ENCODE measurements at places on chromosomes 2 and 18.

DNA sequence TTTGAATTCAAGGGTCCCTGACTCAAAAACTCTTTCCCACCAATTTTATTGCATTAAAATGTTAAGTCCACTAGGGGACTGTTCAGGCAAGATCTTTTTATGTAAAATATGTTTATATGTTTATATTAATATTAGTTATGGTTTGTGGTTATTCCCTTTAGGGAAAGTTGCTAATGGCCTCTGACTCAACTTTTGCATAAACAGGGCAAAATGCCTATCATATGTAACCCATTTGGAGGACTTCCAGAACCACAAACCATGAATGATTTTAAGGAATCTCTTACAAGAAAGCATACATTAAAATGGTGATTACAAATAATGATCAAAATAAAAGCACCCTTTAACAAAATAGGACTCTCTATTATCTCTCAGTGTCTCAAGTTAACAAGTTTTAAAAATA is 1484.5 kb upstream of the ZEB2 start:
- DNase-seq: no peak

DNA sequence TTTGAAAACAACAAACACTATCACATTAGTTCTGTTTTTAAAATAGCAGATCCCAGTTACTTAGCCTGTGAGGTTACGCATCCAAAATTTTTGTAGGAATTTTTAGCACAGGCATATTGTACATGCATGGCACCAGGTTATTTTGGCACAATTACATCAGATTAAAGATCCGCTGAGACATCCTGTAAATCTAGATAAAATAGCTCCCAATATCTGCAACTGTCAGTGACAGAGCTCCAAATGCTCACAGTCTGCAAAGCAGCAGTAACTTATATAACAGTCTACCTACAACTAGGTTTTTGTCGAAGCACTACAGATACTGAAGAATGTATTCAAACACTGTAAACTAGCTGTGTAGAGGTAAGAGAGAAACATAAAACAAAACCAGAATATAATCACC is 200.7 kb upstream of the KCNH7 start:
- DNase-seq: no peak

DNA sequence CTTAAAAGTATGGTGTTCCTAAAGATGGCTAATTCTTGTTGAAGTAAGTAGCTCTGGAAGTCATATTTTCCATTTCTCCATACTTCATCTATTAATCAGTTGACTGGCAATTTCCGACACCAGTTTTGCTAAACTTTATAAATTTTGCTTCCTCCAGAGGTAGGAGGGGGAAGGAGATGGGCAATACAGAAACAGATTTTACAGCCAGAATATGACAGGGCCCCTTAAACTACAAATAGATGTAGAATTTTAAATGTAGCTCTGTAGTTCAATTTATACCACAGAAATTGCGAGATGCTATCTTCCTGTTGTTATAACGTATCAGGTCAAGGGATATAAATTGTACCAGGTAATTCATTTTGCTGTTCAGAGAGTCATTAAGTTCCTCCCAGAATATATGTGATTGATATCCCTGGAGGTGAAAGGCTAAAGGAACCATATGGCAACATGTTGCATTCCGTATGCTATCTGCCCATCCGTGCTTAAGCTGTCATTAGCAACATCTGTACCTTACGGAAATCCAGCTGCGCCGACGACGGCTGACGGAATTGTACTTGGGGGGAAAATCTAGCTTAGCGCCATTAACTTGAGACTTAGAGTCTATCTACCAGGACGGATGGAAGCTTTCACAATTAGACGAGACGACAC is 8.4 kb upstream of the NR4A2 start:
- no peak for DNase-seq

DNA sequence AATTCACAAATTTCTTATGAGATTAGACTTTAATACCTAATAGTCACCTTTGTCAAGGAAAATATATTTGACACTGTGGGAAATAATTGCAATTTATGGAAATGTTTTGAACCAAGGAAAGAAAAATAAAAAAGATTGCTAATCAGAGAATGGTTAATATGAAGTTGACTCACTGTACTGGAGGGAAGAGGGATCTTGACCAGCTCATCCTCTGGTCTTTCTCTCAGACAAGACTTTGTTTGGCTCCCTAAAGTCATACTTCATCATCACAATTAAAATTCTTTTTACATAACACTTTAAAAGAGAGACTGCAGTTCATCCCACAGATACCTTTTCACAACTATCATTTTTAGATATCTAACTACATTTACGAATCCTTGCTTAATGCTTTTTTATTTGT is 538.5 kb upstream of the ZEB2 start:
- no peak for DNase-seq

Data from omental fat pad (tissue), 4 donors.